ENCODE measurements at places on chromosomes 16 and 17.

DNA sequence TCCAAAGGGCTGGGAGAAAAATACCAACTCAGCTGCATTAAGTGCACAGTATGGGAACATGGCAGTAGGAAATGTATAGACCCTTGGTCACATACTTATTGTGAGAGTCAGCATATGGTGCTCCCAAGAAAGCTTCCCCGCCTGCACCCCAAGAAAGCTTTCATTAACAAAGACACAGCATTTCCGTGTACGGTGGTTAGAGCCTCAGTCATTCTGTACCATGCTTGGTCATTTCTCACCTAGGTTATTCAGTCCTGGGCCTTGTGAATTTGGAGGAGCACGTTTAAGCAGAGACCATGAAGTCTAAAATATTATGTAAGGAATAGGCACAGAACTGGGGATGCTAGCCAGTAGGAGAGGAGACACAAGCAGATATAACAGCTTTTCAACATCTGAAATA is 56.1 kb downstream of the ESRP2 start:
- no peak for DNase-seq

GRCh38 chr16:86353148-86353547 is 157.2 kb upstream of the FOXF1 start:
- DNase-seq, result no peak

DNA sequence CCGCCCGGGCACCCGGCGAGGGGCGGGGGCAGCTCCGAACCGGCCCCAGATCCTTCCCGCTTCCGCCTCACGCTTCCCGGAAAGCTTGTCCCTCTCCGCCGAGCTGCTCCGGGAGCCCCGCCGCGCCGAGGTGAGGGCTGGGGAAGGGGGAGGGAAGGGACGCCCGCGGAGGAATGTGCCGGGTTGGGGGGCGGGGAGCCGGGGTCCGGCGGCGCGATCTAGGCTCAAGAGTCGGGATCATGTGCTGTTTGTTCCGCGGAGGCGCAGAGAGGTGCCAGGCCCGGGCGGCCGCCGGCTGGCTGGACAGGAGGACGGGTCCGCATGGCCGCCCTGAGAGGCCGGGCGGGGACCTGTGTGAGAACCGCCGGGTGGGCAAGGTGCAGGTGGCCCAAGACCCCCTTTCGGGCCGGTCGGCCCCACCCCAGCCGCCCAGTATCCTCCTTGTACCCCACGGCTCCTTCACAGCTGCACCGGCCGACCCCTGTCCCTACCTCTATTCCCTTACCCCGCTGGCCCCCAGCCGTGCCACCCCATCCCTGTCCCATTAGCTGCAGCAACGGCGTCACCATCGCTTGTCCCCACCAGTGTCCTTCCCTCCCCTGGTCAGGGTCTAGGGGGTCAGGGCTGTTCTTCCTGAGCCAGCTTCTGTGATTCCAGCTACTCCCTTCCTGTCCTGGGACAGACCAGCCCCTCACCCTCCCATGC is 429 bp downstream of the KIF1C start:
- DNase-seq, result no peak

DNA sequence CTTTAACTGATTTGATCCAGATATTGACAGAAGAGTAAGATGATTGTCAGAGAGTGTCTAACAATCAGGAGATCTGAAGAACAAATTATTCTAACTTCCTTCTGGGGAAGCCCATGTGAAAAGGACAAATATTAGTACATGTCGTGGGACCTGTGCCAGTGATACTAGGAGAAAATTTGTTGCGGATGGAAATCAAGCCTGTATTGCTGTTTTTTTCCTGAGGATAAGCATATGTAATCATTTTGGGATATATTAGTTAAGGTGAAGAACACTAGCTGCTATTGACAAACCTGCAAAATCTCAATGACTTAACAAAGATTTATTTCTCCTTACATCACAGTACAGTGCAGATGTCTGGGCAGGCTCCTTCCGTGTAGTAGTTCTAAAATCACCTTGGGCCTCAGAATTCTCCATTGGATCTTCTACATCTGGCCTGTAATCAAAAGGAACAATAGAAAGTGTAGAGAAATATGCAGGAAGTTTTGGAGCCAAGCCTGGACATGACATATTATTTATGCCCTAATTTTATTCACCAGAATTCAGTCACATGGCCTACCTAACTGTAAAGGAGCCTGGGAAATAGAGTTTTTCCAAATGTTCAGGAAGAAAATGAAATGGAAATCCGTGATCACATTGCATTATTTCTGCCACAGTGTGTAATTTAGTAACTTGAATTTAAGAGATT is 58.3 kb downstream of the CYB561 start:
- no peak for DNase-seq

DNA sequence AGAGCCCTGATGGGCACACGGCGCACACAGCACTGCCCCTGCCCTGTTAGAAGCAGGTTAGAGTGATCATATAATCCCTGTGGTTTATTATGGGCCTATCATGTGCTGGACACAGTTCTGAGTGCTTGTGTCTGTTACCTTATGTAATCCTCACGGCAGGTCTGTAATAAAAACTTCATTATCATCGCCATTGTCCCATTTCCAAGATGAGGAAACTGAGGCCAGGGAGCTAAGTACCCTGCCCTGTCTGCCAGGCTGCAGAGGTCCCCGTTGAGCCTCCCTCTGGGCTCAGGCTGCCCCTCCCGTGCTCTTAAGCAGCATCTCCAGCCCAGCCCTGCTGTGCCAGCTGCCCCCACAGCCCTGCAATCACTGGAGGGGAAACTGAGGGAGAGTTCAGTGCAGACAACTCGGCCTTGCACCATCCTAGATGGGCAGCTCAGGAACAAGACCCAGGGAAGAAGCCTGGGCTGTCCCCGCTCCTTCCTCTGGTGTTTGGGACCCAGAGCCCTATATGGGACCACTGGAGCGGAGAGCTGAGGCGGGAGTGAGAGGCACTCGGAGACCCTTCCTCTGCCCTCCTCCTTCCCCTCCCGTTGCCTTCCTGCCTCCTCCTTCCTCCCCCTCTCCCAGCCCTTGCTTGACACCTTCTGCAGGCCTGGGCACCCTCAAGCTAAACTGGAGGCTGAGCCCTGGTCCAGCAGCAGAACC is 42.0 kb downstream of the WNT3 start:
- no peak for DNase-seq

All from Panc1 (cell line).